ENCODE measurements at places on chromosomes 1 and 21.

DNA sequence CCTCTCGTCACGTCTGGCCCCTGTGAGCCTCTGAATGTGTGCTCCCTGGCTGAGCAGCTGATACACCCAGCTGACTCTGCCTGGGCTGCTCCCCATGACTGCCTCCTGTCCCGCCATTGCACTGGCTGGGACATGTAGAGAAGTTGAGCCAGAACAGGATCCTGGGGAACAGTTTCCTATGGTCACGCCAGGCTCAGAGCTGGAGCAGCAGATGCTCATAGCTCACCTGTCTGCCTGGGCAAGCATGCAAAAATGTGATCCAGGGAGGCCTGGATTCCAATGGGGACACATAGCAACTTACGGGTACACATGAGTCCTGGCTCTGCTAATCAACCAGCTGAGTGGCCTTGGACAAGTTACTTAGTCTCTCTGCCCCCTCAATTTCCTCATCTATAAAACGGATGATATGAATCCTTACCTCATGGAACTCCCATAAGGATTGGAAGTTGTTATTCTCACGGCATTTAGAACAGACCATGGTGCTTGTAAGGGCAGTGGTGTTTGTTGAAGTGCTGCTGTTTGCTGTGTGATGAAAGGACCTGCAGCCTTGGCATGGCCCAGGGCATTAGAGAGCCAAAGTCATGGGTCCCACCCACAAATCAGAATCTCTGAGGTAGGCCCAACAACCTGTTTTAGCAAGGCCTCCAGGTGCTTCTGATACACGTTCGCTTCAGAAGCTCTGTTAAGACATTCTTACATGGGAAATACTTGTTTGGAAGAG, 150.3 kb upstream of the VANGL1 start:
- DNase-seq: peak; percentile 64

- DNase-seq: no peak
Observed at GRCh38 chr1:54996359-54996868, 2.3 kb upstream of the BSND start.

- DNase-seq: no peak
Observed at GRCh38 chr1:203307641-203308126, 2.4 kb downstream of the BTG2 start.

DNA sequence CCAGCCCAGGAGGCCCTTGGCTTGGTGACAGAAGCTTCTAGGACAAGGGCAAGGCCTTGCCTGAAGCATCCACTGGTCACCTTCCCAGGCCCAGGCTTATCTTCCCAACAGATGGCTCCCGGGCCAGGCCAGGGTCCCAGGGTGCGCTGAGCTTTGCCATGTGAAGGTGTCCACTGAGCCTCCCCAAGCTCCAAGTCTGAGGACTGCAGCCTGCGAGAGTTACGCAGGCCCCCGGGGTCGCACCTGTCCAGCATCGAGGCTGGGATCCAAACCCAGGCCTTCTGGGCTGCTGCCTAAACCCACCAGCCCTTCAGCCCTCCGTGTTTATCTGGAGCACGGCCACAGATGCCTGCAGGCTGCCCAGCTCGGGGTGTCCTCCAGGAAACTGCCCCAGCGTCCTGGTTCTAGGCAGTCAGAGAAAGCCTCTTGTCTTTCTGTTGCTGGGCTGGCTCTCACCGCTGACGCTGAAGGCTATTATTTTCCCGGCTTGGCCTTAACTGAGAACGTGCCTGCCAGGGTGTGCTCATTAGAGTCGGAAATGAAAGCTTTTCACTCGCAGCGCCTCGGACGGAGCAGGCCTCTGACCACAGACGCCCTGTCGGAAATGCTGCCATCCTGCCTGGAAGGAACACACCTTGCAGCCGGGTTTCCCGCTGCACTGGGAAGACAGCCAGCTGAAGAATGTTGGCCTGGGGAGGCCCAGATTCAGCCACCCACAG, 71.4 kb downstream of the MEGF6 start:
- DNase-seq: no peak

- DNase-seq: no peak
Observed at GRCh38 chr1:89815611-89816010, 5.2 kb upstream of the LRRC8D start.

DNA sequence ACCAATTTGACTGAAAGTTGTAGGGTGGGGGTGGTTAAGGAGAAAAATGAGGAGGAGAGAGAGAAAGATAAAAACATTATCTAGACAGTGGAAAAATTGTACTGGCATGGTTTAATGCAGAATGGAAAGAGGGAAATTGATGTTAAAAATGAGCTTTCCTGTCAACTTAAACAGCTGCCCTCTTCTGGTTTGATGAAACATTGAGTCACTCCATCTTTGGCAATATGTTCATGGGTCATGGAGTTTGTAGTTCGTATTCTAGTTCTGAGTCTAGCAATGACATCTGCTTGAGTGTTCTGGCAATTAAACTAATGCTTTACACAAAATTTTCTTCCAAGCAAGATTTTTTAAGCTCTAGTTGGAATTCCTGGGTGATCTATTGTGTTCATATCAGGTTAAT, 9.6 kb downstream of the ZNF648 start:
- no peak for DNase-seq

All from vagina (tissue), 2 donors.